ENCODE measurements at places on chromosomes 6 and 20.

- no peak for DNase-seq
Observed at GRCh38 chr6:38524436-38525145, 115.1 kb downstream of the BTBD9 start.

DNA sequence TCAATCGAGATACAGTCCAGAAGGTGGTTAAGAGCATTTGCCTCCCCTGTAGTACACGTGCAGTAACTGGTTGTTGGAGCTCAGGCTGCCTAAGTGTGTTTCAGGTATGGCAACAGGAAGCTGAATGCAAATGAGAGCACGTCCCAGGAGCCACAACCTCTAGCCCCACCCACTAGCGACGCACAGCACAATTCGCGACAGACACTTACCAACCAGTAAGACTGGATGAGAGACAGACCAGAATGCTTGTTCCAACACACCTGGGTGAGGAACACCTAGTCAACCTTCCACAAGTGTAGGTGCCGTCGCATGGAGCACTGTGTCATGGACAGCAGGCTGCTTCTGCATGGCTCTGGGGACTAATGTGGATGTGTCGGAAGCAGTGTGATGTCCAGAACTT is 7.2 kb upstream of the SERPINB1 start:
- DNase-seq: no peak

GRCh38 chr20:48825566-48825920 is 2.3 kb downstream of the PREX1 start:
- no peak for DNase-seq

DNA sequence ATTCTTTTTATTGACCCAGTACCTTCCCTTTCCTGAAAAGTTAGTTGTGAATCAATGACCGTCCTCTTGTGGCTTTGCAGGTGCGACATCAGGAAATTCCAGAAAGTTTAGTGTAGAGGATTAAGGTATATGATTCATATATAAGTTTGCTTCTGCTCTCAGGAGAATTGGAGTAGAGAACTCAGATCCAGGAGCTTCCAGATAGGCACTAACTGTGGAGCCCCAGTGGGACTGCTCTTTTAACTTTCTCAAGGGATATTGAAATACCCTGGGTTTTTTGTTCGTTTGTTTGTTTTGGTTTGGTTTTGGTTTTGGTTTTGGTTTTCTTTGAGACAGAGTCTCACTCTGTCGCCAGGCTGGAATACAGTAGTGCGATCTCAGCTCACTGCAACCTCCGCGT is 9.5 kb downstream of the TAAR2 start:
- peak; percentile 58 for DNase-seq

DNA sequence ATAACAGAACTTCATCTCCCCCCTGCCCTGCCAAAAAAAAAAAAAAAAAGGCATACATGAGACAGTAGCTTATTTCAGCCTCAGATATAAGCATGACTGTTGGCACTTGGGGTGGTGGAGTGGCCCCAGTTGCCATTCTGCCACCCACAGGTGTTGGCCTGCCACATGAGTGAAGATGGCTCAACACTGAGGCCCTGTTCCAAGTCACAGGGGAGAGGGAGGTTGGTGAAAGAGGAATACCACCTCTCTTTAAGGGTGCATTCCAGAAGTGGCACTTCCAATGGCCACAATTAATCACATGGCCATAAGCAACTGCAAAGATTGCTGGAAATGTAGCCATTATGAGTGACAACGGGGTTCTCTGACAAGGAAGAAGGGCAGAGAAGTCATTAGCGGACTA is 61.9 kb upstream of the JARID2 start:
- no peak for DNase-seq

DNA sequence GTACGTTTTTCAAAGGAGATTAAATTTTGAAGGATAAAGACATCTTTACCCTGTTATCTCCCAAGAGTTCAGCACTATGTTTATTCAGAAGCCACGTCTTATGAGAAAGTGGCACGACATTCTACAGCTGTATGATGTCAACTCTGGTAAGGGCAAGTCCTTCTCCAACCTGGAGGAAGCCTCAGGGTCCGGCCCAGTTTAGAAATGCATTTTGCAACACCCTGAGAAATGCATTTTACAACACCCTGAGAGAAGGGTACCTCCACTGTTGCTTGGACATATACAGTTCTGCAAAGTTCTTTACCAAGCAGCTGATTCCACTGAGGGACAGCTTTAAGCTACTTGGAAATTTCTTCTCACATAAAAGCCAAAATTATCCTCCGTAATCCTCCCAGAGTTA is 17.5 kb downstream of the NAPB start:
- DNase-seq: no peak

DNA sequence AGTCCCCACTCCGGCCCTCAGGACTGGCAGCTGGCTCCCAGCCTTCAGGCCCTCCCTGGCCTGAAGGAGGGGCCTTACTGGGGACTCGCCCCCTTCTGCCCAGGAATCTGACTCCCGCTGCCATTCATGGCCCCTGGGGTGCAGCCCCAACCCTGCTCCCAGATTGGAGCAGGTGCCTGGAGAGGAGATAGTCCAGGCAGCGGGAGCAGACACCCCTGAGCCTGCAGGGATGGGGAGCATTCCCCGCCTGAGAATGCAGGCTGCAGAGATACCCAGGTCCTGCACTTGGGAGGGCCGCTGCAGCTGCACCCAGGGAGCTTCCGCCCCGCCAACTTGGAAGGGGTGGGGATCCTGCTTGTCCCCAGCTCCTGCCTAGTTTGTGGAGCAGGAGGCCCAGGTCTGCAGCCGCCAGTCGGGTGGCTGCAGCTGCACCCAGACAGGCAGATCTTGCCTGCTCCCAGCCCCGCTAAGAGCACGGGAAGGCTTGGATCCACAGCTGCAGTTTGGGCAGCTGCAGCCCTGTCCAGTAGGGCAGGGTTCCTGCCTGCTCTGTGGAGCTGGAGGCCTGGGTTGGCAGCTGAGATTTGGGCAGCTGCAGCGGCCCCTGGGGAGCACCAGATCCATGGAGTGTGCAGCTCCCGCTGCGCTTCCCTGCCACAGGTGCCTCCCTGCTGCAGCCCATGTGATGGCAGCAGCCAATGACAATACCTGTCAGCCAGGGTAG is 5.2 kb downstream of the GTSF1L start:
- no peak for DNase-seq

DNA sequence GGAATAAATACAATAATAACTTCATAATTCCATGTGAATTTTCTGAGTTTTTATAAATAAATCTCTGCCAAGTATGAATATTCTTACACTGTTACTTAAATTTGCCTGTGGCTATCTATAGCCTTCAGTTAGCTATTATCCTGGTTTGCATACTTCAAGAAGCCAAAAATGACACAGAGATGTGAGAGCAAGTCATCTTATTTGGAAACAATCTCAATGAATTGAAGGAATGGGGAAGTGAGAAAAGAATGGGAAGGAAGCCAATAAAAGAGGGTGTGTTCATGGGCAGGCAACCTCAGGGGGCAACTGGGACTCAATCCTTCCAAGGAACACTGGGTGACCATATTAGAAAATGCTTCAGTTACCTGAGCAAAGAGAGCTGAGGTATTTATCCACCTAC is 9.9 kb downstream of the HAO1 start:
- DNase-seq: no peak

- no peak for DNase-seq
Observed at GRCh38 chr6:41050536-41050935, 2.5 kb upstream of the APOBEC2 start.

DNA sequence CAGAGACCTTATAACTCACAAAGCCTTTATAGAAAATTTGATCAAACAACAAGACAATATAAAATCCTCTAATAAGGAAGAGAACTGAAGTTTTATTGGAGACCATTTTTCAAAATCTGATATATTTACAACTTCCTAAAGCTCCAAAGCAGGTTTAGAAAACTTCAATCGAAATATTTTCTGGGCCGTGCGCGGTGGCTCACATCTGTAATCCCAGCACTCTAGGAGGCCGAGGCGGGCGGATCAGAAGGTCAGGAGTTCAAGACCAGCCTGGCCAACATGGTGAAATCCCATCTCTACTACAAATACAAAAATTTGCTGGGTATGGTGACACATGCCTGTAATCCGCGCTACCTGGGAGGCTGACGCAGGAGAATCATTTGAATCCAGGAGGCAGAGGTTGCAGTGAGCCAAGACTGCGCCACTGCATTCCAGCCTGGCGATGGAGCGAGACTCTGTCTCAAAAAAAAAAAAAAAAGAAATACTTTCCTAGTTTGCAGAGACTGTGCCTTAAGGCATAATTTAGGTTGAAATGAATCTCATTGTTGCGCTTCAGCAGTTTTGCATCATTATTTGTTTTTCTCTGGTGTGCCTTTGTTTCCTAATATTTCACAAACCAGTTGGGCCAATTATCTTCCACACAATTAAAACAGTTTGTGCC is 60.6 kb upstream of the ASIP start:
- peak; percentile 28 for DNase-seq

DNA sequence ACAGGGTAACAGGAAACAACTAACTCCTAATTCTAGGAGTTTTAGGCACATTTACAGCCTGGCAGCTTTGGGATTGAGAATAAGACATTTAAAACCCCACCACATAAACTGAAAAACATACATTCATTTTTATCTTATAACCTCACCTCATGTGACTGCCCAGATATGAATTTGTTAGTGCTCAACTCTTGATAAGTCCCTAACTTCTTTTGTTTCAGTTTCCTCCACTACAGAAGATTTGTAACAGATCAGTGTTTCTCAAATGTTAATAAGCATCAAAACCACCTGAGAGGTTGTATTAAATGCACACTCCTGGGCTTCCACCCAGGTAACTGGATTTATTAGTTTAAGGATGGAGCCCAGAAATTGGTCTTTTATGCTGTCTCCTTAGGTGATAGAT is 190.1 kb upstream of the ARID1B start:
- no peak for DNase-seq

GRCh38 chr6:18388942-18389341 is 1.8 kb downstream of the RNF144B start:
- no peak for DNase-seq

- peak; percentile 8 for DNase-seq
Observed at GRCh38 chr6:74598462-74599393, 607.1 kb downstream of the COL12A1 start.

DNA sequence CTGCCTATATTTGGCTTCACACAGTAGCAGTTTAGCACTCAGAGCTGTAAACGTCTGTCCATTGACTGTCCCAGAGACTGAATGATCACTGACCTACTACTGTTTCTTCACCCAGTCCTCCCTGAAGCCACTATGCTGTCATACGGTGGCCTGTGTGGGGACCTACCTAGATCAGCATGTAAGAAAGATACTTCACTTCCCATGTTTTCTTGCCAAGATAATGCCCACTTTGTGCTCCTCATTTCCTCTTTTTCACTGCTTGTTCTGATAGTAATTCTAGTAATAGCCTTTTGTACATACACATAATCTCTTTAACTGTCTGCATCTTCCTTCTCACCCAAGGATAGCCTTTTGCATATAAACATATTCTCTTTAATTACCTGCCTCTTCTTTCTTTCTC is 109.9 kb upstream of the TIAM2 start:
- DNase-seq: no peak

DNA sequence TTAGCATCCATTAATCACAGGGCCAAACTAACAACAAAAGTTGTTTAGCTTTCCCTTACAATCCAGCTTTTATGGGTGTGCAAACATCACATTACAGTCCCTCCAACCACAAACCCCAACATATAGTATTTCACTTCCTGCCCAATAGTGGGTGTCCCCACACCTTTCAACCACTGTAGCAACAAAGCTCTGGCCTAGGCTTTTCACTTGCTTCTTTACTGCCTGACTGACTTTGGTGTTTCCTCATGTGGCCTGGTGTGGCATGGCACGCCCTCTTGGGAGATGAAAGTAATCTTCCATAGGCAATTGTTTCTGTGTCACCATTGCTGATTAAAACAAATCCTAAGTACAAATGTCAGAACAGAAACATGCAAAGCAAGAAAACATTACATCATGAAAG is 46.3 kb downstream of the MCM8 start:
- peak; percentile 19 for DNase-seq

DNA sequence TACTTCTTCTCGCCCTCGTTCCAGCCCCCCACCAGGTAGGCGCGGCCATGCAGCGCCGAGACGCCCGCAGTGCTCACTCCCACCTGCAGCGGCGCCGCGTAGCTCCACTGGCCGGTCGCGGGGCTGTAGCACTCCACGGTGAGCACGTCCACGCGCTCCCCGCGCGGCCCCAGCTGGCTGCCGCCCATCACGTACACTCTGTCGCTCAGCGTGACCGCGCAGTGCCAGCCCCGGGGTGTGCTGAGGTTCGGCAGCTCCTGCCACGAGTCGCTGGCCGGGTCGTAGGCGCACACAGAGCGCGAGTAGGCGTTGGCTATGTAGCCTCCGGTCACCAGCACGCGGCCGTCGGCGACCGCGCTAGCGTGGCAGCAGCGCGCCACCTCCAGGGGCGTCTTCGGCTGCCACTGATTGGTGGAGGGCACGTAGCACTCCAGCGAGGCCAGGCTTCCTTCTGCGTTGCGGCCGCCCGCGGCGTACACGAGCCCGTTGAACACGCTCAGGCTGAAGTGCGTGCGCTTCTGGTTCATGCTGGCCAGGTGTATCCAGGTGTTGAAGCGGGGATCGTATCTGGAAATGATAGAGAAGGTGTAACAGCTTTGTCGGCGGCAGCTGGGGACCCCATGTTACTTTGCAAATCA is 13.7 kb downstream of the KLHL31 start:
- peak; percentile 56 for DNase-seq

DNA sequence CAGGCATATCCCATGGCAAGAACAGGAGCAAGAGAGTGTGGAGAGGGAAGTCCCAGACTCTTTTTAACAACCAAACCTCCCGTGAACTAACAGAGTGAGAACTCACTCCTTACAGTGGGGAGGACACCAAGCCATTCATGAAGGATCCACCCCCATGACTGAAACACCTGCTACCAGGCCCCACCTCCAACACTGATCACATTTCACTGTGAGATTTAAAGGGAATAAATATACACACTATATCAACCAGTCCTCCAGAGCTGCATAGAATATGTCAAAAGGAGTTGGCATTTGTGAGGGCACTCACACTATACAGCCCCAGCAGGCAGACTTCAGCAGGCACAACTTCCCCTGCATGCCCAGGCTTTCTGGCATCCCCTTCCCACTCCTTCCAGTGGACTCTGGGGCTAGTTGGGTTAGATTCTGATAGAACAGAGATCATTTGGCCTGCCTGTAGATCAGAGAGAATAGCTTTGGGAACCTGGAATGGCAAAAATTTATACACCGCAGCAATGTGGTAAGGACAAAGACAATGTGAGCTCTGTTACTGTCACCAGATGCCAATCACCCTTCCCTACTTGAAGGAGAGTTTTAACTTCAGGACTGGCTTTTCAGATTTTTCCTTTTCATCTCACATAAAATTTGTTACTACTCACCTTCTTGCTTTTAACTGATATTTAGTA is 25.2 kb upstream of the TENT5A start:
- no peak for DNase-seq

- DNase-seq: no peak
Observed at GRCh38 chr20:11054266-11054993, 380.6 kb upstream of the JAG1 start.

- DNase-seq: peak; percentile 26
Observed at GRCh38 chr20:62711703-62712101, 3.1 kb downstream of the NTSR1 start.

- no peak for DNase-seq
Observed at GRCh38 chr6:79564636-79565035, 27.4 kb upstream of the LCA5 start.

GRCh38 chr6:143504369-143504768 is 7.2 kb downstream of the FUCA2 start:
- DNase-seq: no peak

- peak; percentile 31 for DNase-seq
Observed at GRCh38 chr6:68876792-68877493, 241.9 kb downstream of the ADGRB3 start.

Data from T47D (cell line).